ENCODE measurements at places on chromosomes 11 and 22.

DNA sequence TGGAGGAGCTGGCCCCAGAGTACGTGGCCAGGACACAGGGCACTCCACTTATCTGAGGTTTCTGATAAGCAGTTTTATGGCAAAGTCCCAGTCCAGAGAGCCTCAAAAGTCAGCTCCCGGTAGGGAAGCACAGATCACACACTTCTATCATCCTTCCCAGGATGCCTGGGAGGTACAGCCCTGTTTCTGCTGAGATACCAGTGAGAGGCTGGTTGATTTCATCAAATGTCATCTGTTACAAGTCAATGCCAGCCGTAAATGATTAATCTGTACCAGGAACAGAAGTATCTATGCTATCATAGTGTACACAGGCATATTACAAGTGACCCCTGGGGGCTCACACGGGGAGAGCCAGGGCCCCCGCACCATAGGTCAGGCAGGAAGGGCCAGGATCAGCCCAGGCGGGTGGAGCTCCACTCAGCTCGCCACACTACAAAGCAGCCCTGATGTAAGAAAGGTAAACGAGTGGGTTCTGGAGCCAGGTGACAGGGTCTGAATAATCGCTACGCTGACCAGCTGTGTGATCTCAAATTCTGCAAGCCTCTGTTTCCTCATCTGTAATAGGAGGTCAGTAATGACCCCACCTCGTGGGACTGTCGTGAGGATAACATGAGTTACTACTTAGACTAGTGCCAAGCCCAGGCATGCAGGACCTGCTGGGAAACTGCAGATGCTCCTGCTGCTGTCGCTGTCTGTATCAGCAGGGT is 17.6 kb downstream of the PLA2G6 start:
- no peak for DNase-seq

DNA sequence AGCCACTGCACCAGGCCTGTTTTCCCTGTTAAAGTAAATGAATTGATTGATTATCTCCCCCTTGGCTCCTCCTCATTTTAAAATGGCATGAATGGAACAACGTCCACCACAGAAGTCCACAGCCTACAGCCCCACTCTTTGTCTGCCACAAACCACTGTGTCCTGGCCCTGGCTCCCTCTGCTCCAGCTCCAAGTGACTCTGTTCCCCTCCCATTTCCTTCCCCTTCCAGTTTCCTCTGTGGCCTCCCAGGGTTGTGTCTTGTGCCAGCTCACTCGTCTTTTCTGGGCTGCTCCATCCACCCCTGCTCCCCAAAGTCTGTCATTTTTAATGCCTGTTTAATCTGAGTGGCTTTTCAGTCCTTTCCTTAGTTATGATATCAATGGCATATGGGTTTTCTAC is 52.4 kb upstream of the CD5 start:
- DNase-seq, result no peak

GRCh38 chr22:47289336-47289985 is 527.0 kb downstream of the TBC1D22A start:
- DNase-seq, result no peak

DNA sequence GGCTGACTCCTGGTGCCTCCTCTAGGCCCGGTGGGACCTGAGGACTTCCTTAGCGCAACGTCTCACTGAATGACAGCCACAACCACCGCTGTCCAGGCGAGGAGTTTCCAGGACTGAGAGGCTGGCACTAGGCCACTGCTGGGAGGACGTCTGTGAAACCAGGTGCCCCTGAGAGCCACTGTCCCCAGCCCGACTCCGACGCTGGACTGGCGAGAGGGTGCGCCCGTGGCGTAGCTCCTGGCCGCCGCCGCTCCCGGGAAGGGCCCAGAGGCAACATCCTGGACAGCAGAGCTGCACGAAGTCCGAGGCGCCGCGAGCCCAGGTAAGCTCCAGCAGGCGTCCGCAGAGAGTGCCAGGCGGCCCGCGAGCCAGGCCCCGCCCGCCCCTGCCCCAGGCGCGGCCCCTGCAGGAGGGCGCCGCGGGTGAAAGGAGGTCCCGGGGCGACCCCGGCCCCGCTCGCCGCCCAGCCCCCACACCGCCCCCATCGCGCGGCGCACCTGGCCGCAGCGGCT is 525 bp downstream of the DGCR2 start:
- no peak for DNase-seq

Measured in thoracic aorta (tissue), 2 donors.